ENCODE measurements at places on chromosomes 6 and 20. TPM values are rescaled to one million over a fixed set of nuclear protein-coding genes. Genes with fewer than 3 reads are reported as not detected.

GRCh38 chr20:34798328-34798727 is 27.1 kb downstream of the NCOA6 start:
- DNase-seq = no peak

- DNase-seq = peak; percentile 58
Measured at GRCh38 chr6:145294942-145295341, 440.4 kb downstream of the EPM2A start.

DNA sequence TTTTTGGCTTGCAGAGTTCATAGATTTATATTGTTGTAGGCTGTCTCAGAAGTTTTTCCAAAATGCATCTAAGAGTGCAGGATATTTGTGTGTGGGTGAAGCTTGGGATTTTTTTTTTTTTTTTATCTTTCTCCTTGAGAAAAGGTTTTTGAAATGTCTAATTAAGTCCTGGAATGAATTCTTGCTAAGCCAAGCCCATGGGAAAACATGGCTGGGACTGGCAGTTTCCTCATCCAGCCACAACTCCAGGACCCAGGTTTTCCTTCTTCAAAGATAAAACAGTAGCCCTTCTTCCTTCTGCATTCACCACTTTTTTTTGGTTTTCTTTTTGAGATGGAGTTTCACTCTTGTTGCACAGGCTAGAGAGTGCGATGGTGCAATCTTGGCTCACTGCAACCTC is 242.5 kb upstream of the JAG1 start:
- no peak for DNase-seq

Gene AVP
- total RNA-seq = not detected
